Right lobe of liver (tissue), 6 donors: ENCODE measurements at places on chromosomes 11 and 22. TPM values are rescaled to one million over a fixed set of nuclear protein-coding genes. Genes with fewer than 3 reads are reported as not detected.

GRCh38 chr11:112584672-112585071, 324.0 kb upstream of the PLET1 start:
- H3K4me1 ChIP-seq, result no peaks in the 10 kb centered on the region
- H3K36me3 ChIP-seq, result no peaks in the 10 kb centered on the region
- no peak for DNase-seq
- no peak overlapping the region for H3K27ac ChIP-seq

GRCh38 chr22:47784367-47784983, 1022.0 kb downstream of the TBC1D22A start:
- no peak overlapping the region for H3K27ac ChIP-seq
- no peaks in the 10 kb centered on the region for H3K4me1 ChIP-seq
- no peaks in the 10 kb centered on the region for H3K27me3 ChIP-seq
- no peak for DNase-seq
- H3K4me3 ChIP-seq, result no peak overlapping the region
- no peaks in the 10 kb centered on the region for H3K36me3 ChIP-seq

- H3K27ac ChIP-seq, result no peak overlapping the region
- H3K36me3 ChIP-seq, result no peaks in the 10 kb centered on the region
- no peak for DNase-seq
- no peaks in the 10 kb centered on the region for H3K4me1 ChIP-seq
These were observed 577 bp upstream of the DKK3 start for GRCh38 chr11:12008790-12009616.

- no peaks in the 10 kb centered on the region for H3K36me3 ChIP-seq
- H3K27ac ChIP-seq, result no peak overlapping the region
- H3K27me3 ChIP-seq, result no peaks in the 10 kb centered on the region
- no peak for DNase-seq
- no peak overlapping the region for H3K4me3 ChIP-seq
- H3K4me1 ChIP-seq, result no peaks in the 10 kb centered on the region
These were observed 64.1 kb downstream of the C11orf87 start for GRCh38 chr11:109486129-109486528.

- peak overlapping the region; percentile 40 for H3K27ac ChIP-seq
- no peaks in the 10 kb centered on the region for H3K36me3 ChIP-seq
- no peaks in the 10 kb centered on the region for H3K4me1 ChIP-seq
- no peak for DNase-seq
- no peaks in the 10 kb centered on the region for H3K27me3 ChIP-seq
These were observed 511 bp downstream of the RAC2 start for GRCh38 chr22:37243402-37244113.

GRCh38 chr11:46246521-46246920, 30.9 kb upstream of the CREB3L1 start:
- no peak overlapping the region for H3K27ac ChIP-seq
- no peaks in the 10 kb centered on the region for H3K36me3 ChIP-seq
- no peak for DNase-seq
- H3K27me3 ChIP-seq, result no peaks in the 10 kb centered on the region
- no peak overlapping the region for H3K4me3 ChIP-seq
- H3K4me1 ChIP-seq, result no peaks in the 10 kb centered on the region

- H3K27ac ChIP-seq, result peak overlapping the region; percentile 75
These were observed 14.4 kb downstream of the BCL9L start for GRCh38 chr11:118911113-118911879.

- H3K4me1 ChIP-seq, result no peaks in the 10 kb centered on the region
- H3K27me3 ChIP-seq, result no peaks in the 10 kb centered on the region
- H3K36me3 ChIP-seq, result no peaks in the 10 kb centered on the region
- H3K4me3 ChIP-seq, result peak overlapping the region; percentile 64
- DNase-seq, result no peak
These were observed 30.0 kb upstream of the WNT11 start for GRCh38 chr11:76236092-76236999.

DNA sequence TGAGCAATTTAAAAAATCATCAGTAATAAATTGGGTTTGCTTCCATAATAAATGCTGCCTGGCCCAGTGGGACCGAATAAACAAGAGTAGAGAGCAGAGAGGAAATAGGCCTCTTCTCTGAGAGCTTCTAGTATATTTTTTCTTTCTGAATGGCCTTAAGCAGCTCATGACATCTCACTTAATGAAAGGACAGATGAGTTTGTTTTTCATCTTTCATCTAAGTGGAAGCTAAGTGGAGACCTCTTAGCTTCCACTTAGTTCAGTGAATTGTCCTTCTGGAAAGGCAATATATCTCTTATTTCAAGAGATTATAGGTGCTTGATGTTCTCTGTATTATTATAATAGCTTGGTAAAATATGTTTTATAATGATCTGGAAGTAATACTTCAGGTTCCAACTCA, 245.9 kb upstream of the ANO3 start:
- no peak for DNase-seq
- no peaks in the 10 kb centered on the region for H3K36me3 ChIP-seq
- H3K27me3 ChIP-seq, result no peaks in the 10 kb centered on the region
- no peak overlapping the region for H3K4me3 ChIP-seq

- H3K36me3 ChIP-seq, result no peaks in the 10 kb centered on the region
- peaks cover 5% of the 10 kb centered on the region for H3K4me1 ChIP-seq
- H3K27ac ChIP-seq, result peak overlapping the region; percentile 96
- peak; percentile 31 for DNase-seq
These were observed 2.5 kb downstream of the GNG3 start for GRCh38 chr11:62710001-62710345.

GRCh38 chr11:95229993-95230809, 801 bp downstream of the SESN3 start:
- H3K4me3 ChIP-seq, result peak overlapping the region; percentile 80
- no peaks in the 10 kb centered on the region for H3K36me3 ChIP-seq
- no peak for DNase-seq
- no peaks in the 10 kb centered on the region for H3K4me1 ChIP-seq
- H3K27me3 ChIP-seq, result no peaks in the 10 kb centered on the region
- H3K27ac ChIP-seq, result peak overlapping the region; percentile 86

- H3K27ac ChIP-seq, result no peak overlapping the region
- no peaks in the 10 kb centered on the region for H3K27me3 ChIP-seq
- no peaks in the 10 kb centered on the region for H3K36me3 ChIP-seq
- H3K4me3 ChIP-seq, result no peak overlapping the region
These were observed 20.2 kb upstream of the PTS start for GRCh38 chr11:112206071-112206470.

DNA sequence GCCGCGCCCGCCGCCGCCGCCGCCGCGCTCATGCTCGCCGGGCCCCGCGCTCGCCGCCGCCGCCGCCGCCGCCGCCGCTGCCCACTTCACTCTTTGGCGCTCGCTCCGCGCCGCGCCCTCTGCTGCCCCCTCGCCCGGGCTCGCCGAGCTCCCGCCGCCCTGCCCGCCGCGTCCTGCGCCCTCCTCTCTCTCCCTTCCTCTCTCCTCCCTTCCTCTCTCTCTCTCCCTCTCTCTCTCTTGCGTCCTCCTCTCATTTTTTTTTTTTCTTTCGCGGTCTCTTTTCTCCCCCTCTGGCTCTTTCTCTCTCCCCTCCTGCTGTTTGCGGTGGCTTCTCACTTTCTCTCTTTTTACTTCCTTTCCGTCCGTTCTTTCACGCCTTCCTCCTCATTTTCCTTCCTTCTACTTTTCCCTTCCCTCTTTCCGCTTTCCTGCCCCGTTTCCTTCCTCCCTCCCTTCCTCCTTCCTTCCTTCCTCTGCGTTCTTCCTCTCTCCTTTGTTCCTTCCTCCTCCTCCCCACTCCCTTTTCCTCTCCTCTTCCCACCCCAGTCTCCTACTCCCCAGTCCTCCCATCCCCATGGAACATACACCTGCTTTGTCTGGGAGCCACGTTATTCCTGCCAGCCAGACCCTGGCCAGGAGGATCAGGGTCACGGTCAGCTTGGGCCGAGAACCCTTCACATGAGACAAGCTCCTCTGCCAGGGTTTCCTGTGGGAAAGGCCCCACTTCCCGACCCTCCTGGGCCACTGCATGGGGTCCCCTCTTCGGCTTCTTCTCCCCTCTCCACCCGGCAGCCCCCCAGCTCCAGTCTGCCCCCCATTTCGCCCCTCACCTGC, 19.3 kb upstream of the SHISAL1 start:
- no peak for DNase-seq
- H3K27me3 ChIP-seq, result no peaks in the 10 kb centered on the region
- H3K36me3 ChIP-seq, result no peaks in the 10 kb centered on the region
- no peak overlapping the region for H3K27ac ChIP-seq

DNA sequence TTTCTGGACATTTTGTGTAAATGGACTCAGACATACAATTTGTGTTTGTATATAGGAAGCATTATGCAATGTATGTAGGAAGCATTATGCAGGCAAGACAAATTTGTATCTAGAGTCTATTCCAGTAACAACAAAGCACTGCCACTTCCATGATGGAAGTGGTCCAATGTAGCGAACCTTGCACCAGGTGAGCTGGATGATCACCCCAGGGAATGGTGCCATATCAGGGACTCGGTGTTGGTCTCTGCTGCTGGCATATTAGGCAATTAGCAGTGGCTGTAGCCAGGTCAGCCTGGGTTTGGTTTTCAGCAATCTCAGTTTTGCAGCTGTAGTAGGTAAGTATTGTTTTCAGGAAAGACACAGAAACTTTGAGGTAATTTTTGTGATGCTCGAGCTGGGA, 12.8 kb downstream of the ZFP91 start:
- H3K27ac ChIP-seq, result peak overlapping the region; percentile 41
- no peaks in the 10 kb centered on the region for H3K27me3 ChIP-seq
- peaks cover 32% of the 10 kb centered on the region for H3K4me1 ChIP-seq

GRCh38 chr11:64915376-64915887, 1.6 kb downstream of the ATG2A start:
- no peak overlapping the region for H3K4me3 ChIP-seq
- peaks cover 8% of the 10 kb centered on the region for H3K36me3 ChIP-seq
- DNase-seq, result no peak
- H3K27me3 ChIP-seq, result no peaks in the 10 kb centered on the region
- no peak overlapping the region for H3K27ac ChIP-seq

DNA sequence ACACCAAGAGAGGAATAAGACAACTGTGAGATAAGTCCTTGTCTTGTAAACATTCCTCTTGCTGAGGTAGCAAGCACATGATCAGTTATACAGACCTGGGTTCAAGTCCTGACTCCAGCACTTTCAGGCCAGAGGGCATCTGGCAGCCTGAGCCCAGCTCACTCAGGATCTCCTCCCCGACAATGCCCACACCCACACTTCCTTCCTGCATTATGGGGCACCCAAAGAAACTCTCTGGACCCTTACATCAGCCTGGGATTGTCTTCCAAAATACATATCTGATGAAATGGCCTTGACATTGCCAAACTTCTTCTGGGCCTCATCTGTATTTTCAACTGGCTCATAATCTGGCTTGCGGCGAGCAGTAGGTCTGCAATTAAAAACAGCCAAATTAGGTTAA, 48.6 kb downstream of the ARFGAP3 start:
- DNase-seq, result no peak
- H3K4me1 ChIP-seq, result no peaks in the 10 kb centered on the region
- H3K27me3 ChIP-seq, result no peaks in the 10 kb centered on the region
- H3K4me3 ChIP-seq, result no peak overlapping the region
- H3K36me3 ChIP-seq, result no peaks in the 10 kb centered on the region

GRCh38 chr22:17802411-17802810, 28.1 kb upstream of the BID start:
- peaks cover 3% of the 10 kb centered on the region for H3K36me3 ChIP-seq
- H3K4me1 ChIP-seq, result no peaks in the 10 kb centered on the region
- H3K27me3 ChIP-seq, result no peaks in the 10 kb centered on the region

GRCh38 chr11:73160005-73160760, 18.1 kb upstream of the FCHSD2 start:
- no peaks in the 10 kb centered on the region for H3K36me3 ChIP-seq
- H3K27ac ChIP-seq, result no peak overlapping the region
- DNase-seq, result no peak

DNA sequence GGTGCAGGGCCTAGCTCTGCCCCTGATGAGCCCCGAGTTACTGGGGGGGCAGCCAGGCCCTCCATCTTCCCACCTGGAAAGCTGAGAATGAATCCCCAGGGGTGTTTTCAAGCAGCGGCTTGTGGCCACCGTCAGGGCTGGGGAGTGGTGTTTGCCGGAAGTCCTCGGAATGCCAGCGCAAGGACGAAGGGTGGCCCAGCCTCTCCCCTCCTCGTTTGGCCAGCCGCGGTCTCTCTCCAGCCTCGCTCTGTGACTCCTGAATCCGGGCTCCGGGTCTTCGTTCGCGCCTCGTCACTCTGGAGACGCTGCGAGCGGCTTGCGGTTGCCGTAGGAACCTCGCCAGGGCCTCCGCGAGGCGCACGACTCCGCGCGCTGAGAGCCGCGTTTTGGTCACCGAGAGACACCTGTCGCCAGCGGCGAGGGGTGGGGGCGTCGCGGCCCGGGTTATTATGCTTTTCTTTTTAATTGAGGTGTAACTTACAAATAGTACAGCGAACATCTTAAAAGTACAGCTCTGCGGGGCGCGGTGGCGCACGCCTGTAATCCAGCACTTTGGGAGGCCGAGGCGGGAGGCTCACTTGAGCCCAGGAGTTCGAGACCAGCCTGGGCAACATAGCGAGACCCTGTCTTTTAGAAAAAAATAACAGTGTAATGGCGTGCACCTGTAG, 6.3 kb upstream of the KDELR3 start:
- peak; percentile 62 for DNase-seq
- peaks cover 5% of the 10 kb centered on the region for H3K4me1 ChIP-seq
- no peaks in the 10 kb centered on the region for H3K36me3 ChIP-seq
- H3K27ac ChIP-seq, result no peak overlapping the region
- no peaks in the 10 kb centered on the region for H3K27me3 ChIP-seq
- H3K4me3 ChIP-seq, result no peak overlapping the region

- H3K36me3 ChIP-seq, result no peaks in the 10 kb centered on the region
- H3K27me3 ChIP-seq, result no peaks in the 10 kb centered on the region
- no peak overlapping the region for H3K27ac ChIP-seq
- H3K4me1 ChIP-seq, result no peaks in the 10 kb centered on the region
- H3K4me3 ChIP-seq, result no peak overlapping the region
These were observed 82.5 kb downstream of the NCAM1 start for GRCh38 chr11:113043698-113044097.

DNA sequence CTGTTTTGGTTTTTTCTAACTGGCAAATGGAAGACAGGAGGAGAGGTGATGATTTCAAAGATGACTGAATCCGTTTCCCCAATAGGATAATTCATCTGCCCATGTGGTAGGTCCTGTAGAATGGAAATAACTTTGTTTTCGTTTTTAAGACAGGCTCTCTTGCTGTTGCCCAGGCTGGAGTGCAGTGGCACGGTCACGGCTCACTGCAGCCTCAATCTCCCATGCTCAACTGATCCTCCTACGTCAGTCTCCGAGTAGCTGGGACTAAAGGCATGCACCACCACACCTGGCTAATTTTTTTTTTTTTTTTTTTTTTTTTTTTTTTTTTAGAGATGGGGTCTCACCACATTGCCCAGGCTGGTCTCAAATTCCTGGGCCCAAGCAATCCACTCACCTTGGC, 77.4 kb upstream of the BIRC3 start:
- H3K4me1 ChIP-seq, result peaks cover 12% of the 10 kb centered on the region
- DNase-seq, result no peak
- no peak overlapping the region for H3K27ac ChIP-seq
- H3K36me3 ChIP-seq, result no peaks in the 10 kb centered on the region
- H3K27me3 ChIP-seq, result no peaks in the 10 kb centered on the region
- no peak overlapping the region for H3K4me3 ChIP-seq

Gene OR52E8
- total RNA-seq, result not detected

Gene MPEG1
- total RNA-seq, result 6.0 TPM

Gene ZNF280B
- 0.06 TPM for total RNA-seq

Gene INPP5J
- 0.49 TPM for total RNA-seq

Gene TBX1
- total RNA-seq, result not detected

Gene MIOX
- not detected for total RNA-seq

Gene GPHA2
- total RNA-seq, result not detected
